ENCODE measurements at places on chromosomes 1 and 21.

DNA sequence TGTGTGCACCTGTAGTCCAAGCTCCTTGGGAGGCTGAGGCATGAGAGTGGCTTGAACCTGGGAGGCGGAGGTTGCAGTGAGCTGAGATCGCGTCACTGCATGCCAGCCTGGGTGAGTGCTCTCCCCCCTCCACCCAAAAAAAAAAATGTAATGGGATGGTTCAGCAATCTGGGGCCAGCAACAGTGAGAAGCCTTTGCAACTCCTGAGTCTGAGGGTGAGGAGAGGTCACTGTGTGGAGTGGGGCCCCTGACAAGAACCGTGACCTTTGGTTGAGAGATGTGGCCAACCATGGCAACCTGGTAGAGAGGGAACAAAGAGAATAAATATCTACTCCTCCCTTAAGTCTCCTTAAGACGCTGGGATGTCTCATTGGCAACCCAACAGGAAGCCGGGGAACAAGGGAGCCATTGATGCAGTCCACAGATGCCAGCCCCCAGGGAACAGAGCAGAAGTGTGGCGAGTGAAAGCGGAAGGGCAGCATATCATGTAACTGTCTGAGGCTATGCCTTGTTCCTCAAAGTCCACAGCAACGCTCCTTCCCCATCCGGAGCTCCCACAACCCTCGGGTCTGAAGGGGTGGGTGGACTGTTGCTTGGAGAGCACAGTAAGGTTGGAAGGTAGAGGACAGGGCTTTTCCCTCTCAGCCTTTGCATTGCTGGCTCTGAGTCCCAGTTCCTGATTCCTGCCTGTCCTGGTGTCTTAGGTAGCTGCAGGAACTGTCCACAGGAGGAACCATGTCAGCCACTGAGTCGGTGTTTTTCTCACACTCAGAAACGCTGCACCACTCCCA is 8.3 kb downstream of the TRNP1 start:
- peak; percentile 22 for DNase-seq

- no peak for DNase-seq
Observed at GRCh38 chr1:208731981-208732821, 488.0 kb upstream of the PLXNA2 start.

- DNase-seq, result no peak
Observed at GRCh38 chr1:97524211-97524610, 396.6 kb downstream of the DPYD start.

GRCh38 chr1:184260382-184260781 is 126.4 kb upstream of the C1orf21 start:
- no peak for DNase-seq

- DNase-seq, result no peak
Observed at GRCh38 chr1:180940445-180940844, 27.7 kb downstream of the KIAA1614 start.

DNA sequence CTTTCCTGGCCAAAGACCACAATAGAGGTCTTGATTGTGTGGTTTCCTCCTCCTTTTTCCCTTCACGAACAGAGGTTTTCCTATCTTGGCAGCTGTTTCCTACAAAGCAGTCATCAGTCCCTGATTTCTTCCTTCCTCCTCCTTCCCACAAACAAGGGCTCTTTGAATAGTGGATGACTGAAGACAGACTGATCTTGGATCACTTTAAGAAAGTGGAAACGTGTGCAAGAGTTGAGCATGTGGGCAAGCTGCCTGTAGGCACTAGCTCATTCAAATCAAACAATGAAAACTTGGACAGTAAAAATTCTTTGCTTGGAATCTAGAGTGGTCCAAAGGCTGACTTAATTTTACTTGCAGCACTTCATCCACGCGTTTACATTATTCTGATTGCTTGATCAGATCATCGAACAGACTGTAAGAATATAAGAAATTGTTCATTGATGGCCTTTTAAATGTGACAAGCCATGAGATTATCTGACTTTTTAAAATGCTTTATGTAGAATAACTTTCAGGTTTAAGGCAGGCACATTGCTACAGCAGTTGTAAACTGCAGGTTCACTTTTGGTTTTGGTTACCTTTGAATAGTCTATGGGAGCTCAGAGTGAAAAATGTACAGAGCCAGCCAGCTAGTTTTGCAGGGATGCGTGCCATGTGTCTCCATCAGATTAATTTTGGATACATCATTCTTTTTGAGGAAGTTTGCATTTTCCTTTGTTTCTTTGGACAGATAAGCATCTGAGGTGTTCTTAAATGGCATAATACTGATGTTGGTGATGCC is 34.4 kb downstream of the ADGRL2 start:
- DNase-seq, result no peak

DNA sequence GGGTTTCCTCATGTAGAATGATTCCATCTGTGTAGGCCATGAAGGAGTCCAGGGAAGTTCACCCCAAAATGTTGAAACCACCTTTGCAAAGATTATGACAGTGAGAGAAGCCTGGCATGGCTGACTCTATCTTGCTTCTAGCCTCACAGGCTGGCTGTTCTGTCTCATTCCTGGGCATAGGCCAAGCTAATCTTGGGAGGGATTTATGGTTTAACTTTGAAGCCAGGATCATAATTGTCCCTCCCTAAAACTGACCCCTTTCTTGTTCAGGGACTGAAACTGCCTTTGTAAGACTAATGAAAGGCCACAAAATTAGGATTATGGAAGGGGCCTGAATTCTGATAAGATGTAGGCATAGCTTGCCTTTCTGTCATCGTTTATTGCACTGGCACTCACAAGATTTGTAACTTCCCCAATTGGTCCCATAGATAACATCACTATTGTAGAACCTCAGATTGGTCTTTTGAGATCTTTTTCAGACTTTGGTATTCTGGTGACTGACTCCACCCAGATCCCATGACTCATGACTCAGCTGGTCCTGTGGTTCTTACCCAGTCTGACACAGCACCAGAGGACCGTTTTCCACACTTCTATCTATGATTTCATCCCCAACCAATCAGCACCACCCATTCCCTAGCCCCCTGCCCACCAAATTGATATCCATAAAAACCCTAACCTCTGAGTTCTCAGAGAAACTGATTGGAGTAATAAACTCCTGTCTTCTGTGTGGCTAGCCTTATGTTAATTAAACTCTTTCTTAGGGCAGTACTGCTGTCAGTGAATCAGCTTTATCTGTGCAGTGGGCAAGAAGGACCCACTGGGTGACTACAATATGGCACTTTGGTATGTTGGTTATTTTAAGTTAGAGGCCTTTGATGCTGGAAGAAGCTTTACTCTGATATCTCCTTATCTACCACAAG is 13.6 kb upstream of the LAMTOR5 start:
- no peak for DNase-seq

GRCh38 chr1:65068202-65069010 is 79.6 kb upstream of the AK4 start:
- DNase-seq, result peak; percentile 45

GRCh38 chr1:71490432-71490831 is 409.6 kb upstream of the ZRANB2 start:
- DNase-seq, result no peak

DNA sequence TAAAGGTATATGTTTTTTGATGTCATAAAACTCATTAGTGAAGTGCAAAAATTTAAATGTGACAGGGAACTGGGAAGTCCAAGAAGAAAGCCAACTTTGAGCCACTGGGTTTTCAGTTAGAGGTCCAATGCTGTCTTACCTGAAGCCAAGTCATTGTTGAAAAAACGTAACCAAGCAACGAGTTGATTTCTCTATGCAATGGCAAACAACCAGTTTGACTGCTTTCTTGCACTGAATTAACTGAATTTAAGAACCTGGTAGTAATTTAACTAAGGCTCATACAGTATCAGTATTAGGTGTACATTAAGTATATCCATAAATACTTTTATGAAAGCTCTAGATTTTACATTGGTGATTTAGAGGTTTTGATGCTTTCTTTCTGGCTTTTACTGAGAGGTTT is 20.2 kb upstream of the S1PR1 start:
- DNase-seq, result no peak

- peak; percentile 37 for DNase-seq
Observed at GRCh38 chr1:151058692-151059091, 730 bp downstream of the CDC42SE1 start.

DNA sequence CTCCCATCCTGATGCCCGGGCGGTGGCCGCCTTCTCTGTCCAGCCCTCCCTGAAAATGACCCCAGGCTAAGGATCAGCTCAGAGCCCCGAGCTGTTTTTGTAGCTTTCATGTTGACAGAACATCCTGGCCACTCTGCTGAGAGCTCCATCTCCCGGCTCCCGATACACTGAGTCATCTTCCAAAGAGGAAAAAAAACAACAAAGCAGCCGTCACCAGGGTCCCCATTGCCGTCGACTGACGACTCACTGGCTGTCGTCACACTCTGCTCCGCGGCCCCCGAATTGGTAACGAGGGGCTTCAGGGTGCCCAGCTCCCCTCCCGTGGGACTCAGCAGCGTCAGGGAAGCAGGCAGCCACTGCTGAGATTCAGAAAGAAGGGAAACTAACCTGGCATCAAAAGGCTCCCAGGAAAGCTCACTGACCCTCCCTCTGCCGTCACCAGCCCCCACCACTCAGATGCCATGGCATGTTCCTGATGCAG is 67.2 kb downstream of the CD46 start:
- no peak for DNase-seq

DNA sequence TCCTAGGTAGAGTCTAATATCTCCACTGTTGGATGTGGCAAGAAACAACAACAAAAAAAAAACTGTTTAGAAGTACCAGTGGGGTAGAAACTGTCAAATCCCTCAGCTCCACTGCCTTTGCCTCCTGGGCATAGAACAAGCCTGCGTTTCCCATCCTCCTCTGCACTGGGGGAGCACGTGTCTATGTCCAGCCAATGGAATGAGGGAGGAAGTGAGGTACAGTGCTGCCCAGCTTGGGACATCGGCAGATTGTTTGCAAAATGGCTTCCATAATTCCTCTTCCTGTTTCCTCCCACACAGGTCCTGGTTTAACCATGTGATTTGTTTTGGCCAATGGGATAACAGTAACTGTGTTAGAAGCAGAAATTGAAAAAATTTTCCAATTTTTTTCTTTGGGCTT is 39.1 kb downstream of the PSMG1 start:
- DNase-seq, result no peak

DNA sequence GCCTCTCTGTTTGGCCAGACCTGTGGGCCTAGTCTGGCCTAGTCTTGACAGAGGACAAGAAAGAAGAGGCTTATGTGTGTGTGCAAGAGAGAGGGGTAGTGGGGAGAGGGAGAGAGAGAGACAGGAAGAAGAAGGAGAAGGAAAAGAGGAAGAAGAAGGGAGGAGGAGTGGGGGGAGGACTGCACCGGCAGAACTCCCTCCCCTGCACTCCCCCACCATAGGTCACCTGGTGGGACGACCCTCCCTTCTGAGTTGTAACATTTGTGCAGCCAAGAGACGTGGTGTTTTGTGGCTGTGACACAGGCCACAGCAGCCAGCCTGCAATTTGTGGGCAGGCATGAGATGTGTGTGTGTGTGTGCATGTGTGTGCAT is 4.3 kb downstream of the INAVA start:
- DNase-seq, result no peak

DNA sequence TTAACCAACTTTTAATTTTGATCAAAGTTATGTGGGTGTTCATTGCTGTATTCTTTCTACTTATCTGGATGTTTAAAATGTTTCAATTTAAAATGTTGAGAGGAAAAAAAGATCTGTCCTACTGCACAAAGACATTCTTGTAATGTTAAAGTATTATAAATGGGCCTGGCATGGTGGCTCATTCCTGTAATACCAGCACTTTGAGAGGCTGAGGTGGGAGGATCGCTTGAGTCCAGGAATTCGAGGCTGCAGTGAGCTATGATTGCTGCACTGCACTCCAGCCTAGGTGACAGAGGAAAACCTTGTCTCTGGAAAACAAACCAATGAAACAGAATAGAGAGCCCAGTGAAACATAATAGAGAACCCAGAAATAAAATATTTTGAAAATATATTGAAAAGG is 65.5 kb upstream of the LRRC8B start:
- DNase-seq, result no peak

- DNase-seq, result no peak
Observed at GRCh38 chr1:193066606-193067005, 7.2 kb downstream of the RO60 start.

DNA sequence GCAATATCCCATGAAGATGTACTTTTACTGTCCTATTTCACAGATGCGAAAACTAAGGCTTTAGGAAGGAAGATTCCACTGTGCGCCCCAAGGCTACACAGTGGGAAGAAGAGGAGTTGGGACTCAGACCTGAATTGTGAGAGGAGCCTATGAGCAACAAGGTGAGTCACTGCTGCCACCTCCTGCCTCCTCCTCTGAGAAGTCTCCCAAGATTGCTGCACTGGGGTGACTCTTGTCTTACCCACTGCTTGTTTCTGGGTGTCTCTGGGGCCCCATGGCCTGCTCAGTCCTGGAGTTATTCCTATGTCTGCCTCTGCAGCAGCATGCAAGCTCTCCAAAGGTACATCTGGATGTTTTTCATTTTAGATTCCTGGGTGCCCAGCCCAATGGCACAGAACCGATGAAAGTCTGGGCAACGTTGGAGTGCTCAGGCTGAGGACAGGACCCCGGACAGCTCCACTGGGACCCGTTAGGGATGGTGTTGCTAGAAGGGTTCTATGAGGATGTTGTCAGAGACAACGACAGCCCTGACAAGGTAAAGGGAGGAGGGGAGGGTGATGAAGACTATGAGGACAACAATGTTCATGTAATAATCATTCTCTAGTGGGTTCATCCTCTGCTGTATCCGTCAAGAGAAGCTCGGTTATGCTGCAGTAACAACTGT is 11.0 kb upstream of the C1QA start:
- DNase-seq, result no peak

DNA sequence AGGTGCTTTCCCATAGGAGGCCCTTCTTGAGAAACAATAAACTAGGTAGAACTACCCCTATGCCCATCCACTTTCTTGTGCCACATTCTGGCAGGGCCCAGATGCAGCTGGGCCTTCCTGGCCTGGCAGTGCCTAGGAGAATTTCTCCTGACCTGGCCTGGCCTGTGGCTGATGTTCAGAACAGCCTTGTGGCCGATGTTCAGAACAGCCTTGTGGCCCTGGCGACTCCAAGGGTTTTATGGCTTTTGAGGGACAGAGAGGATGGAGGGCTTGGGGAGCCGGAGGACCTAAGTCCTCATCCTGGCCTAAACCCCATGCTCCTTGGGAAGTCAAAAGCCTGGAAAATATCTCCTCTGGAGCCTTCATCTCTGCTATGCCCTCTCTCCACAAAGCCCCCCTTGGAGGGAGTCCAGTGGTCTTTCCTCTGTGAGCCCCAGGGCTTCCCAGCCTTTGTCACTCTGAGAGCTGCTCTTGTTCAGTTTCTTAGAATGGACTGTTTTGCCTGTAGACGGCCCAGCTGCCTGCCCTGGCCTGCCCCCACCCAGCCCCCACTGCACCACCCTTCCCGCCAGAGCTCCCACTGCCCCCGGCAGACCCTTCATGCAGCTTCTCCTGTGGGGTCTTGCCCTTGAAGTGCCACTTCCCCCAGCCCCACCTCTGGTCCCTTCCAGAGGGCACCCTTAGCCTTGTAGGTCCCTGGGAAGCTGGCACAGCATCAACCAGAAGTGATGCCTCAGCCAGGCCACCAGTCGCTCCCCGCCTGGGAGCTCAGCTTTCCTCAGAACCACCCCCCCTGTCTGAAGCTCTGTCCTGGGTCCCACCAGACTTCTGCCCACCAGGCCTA is 7.0 kb downstream of the GPR37L1 start:
- DNase-seq, result no peak

DNA sequence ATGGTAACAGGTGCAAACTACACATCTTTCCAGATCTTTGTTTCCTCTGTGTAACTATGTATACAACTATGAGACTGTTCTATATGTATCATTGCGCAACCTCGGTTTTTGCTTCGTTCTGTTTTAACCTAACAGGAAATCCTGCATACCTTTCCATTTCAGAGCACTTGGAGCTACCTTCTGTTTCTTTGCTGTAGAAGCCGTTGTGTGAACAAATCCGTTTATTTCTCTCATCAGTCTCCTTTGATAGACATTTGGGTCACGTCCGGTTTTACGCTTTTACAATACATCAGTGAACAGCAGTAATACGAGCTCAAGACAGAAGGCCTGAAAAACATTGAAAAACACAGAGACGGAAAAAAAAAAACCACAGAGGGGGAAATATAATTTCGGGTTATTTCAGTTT is 10.5 kb downstream of the ATP5IF1 start:
- peak; percentile 66 for DNase-seq

Data from CD4-positive, alpha-beta T cell treated with Interleukin-1 beta for 1 hour (primary cell).